ENCODE measurements at places on chromosomes 5 and 9.

- DNase-seq = no peak
Observed at GRCh38 chr9:89786655-89787054, 181.8 kb downstream of the GADD45G start.

DNA sequence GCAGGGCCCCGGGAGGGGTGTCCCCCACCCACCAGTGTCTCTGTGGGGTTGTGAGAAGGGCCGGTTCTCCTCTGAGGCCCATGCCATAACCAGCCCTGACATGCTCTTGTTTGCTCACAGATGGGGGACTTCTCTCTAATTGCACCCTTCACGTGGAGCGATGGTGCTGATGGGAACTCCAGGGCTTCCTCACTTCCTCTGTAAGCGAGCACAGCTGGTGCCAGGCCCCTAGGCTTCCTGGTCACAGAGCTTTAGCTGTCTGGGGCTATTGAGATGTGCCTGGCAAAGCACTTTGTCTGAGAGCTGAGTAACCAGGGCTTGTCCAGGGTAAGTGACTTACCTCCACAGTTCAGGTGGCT, 36.4 kb downstream of the PHF2 start:
- DNase-seq = no peak

DNA sequence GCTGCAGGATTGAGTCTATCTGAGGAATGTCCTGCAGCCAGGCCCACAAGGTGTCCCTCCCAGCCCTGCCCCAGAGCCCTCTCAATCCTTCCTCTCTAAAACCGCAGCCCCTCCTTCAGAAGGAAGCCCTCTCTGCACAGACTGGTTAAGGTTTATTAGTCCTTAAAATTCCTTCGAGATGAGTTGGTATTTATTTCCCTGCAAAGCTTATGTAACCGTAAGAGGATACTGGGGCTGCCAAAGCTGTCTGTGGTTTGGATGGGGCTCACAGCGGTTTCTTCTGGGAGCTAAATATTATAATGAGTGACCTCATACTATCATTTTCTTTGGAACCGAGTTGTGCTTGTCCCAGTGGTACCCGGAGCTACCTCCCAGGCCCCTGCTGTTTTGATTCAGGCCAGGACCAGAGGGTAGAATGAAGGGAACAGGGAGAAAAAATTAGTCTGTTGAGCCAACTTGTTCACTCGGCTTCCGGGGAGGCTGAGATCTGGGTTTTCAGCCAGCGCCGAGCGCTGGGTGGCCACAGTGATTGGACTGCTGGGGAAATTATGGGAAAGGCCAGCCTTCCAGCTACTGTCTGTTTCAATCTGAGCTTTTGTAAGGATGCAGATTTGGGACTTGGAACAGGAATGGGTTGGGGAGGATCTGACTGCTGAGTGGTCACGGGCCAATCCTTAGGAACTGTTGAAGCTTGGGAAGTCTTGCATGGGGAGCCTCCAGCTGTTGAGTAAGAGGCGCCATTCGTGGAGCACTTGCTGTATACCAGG, 107.5 kb downstream of the NDFIP1 start:
- no peak for DNase-seq

DNA sequence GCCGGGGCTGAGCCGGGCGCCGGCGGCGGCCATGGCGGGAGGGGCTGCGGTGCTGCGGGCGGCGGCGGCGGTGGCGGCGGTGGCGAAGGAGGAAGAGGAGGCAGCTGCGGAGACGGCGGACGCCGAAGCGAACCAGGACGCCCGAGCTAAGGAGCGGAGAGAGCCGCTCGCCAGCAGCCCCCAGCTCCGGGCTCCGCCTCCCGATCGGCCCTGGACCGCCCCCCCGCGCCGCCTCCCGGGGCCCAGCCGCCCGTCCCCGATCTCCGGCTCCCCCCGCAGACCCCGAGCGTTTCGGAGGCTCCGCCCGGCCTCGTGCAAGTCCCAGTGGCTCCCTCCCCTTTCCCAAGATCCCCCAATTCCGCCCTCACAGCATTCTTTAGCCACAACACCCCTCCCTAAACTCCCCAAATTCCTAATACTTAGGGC, at the start of gene ASTN2:
ASTN2 (minus strand) TSS at position 152 of the 426 bp plus-strand sequence; CDS start at position 33, 119 bp downstream.
- peak; percentile 30 for DNase-seq

DNA sequence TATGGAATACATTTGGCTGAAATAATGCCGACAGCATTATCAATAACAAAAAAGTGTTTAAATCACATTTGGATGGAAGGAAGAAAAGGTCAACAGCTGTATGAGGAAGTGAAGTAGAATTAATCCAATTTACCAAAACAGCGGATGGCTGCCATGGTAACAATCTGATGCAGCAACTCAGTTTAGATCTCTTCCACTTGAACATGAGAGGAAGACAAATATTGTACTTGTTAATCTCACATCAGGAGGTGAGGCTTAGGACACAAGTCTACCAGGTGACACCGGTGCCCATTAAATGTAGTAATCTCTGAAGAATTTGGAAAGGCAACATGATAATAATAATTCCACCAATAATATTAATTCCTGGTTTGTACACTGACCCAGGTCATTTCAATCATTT, 2.4 kb downstream of the RASEF start:
- DNase-seq = no peak

DNA sequence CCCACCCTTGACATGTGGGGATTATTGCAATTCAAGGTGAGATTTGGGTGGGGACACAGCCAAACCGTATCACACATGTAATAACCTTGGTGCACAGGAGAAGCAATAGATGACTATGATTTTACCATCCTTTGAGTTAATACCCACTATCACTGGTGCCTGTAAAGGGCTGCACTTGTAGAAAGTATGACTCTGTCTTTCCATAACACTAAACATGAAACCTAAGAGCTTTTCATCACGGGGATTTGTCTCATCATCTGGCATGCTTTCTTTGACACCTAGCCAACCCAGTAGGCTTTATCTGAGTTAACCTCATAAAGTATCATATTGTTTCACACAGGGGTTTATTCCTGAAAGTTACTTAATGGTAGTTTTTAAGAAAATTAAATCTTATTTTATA, 188.9 kb upstream of the TNC start:
- no peak for DNase-seq

DNA sequence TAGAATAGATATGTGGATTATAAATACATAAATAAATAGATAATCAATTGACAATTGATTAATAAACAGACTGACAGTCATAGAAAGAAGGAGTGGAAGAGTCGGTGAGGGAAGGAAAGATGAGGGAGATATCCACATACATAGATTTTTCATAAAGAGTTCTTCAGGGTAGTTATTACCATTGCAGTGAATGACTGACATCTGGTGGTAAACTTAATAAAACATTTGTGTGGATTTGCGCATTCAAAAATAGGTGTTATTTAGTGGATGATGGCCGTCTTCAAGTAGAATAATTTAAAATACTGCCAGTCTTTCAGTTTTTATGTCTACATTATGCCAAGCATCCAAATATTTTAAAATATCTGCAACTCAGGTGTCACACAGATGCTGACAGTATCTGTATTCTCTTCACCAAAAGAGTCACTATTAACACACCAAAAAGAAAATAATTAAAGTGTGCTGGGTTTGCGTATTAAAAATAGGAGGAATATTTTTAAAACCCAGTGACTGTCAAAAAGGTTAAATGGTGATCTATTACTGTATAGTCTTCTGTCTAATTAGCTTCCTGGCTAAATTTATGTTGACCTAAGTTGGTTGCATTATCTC, 78.8 kb downstream of the GIN1 start:
- no peak for DNase-seq

DNA sequence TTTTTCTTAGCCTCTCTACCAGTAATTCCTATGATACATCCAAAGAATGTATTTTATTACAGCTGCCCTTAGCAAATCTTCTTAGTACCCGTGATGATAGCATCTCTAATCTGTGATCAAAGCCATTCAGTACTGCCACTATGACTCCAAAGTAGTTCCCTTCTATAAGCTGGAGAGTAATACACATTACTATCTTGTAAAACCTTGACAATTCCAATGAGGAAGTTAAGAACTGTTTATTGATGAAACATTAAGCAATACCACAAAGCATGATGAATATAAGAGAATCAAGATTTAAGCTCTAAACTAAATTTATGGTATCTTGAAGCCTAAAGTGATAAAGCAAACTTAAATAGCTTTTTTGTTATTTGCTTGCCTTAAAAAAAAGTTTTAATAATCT, 86.1 kb downstream of the SMIM23 start:
- DNase-seq = no peak

- no peak for DNase-seq
Observed at GRCh38 chr5:133962801-133963476, 5.5 kb downstream of the C5orf15 start.

DNA sequence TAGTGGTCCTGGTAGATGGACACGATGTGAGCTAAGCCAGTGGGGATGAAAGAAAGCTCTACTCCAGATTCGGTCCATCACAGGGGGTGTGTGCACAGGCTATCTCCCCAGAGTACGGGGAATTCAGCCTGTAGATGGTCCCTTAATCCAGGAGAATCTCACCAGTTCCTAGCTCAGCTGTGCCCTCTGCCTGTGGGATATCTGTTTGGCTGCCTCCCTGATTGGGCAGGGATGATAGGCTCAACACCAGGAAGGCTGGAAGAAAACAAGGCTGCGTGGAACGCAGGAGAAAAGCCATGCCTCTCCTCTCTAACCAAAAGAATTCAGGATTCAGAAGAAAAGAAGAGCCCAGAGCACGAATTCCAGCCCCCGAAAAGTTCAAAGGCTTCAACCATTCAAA, 40.9 kb downstream of the VLDLR start:
- DNase-seq = peak; percentile 6

DNA sequence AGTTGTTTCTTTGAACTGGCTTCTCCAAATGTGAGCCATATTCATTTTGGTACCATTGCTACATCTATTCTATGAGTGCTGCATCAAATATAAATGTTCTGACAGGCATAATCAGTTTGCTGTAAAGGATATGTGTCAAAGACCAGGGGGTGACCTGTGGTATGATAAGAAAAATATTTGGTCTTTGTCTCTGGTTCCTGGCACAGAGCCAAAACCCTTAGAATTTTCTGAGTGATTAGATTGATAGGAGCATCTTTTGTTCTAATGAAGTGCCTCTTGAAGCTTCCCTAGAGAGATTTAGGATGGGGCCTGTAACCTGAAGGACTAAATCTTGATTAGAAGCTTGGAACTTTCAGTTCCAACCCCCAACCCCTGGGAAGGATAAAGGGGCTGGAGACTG, 256.3 kb downstream of the NNT start:
- no peak for DNase-seq

GRCh38 chr9:127424676-127424999, 456 bp downstream of the ZNF79 start:
- DNase-seq = no peak

- DNase-seq = no peak
Observed at GRCh38 chr5:109531262-109531661, 121.5 kb upstream of the PJA2 start.

GRCh38 chr9:101400120-101400519, 1.5 kb downstream of the ZNF189 start:
- DNase-seq = no peak

DNA sequence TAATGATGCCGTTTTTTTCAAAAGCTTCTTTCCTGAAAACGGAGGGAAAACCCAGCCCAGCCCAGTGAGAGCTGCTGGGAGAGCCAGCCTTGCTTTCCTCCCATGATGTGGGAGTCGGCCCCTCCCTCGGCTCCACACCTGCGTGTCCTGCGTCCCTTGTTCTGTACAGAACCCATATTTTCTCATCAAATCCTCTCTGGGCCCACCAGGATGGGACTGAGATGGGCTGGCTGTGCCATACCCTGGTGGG, 8.9 kb downstream of the FLT4 start:
- DNase-seq = no peak

GRCh38 chr9:88767504-88767790, 223.8 kb upstream of the S1PR3 start:
- no peak for DNase-seq

GRCh38 chr5:84017523-84018172, 297.0 kb upstream of the HAPLN1 start:
- no peak for DNase-seq

GRCh38 chr9:116101516-116101915, 52.1 kb upstream of the PAPPA start:
- no peak for DNase-seq

All from amygdala (tissue), 56 donors.